NCI-H510A treated with DMSO at 0.1 percent for 48 hours (cell line): ENCODE measurements at places on chromosomes 3 and 15.
A peak's percentile ranks its signal among the peaks of the same experiment; 100 is the strongest.

DNA sequence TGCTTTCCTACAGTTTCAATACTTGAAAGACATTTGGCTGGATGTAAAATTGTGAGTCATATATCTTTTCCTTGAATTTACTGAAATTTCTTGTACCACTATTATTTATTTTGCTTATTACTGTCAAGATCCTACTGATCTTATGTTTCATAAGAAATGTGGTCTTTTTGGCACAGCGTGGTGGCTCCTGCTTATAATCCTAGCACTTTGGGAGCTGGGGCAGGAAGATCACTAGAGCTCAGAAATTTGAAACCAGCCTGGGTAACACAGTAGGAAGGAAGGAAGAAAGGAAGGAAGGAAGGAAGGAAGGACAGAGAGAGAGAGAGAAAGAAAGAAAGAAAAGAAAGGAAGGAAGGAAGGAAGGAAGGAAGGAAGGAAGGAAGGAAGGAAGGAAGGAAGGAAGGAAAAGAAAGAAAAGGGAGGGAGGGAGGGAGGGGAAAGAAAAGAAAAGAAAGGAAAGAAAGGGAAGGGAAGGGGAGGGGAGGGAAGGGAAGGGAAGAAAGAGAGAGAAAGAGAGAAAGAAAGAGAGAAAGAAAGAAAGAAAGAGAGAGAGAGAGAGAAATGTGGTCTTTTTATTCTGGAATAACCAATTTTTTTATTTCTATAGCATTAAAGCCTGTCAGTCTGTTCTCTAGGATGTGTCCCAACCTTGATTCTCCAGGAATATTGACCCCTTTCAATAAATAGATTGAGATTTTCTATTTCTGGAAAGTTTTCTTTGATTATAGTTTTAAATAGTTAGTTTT is 572.0 kb upstream of the TGFBR2 start:
- no peak for DNase-seq

DNA sequence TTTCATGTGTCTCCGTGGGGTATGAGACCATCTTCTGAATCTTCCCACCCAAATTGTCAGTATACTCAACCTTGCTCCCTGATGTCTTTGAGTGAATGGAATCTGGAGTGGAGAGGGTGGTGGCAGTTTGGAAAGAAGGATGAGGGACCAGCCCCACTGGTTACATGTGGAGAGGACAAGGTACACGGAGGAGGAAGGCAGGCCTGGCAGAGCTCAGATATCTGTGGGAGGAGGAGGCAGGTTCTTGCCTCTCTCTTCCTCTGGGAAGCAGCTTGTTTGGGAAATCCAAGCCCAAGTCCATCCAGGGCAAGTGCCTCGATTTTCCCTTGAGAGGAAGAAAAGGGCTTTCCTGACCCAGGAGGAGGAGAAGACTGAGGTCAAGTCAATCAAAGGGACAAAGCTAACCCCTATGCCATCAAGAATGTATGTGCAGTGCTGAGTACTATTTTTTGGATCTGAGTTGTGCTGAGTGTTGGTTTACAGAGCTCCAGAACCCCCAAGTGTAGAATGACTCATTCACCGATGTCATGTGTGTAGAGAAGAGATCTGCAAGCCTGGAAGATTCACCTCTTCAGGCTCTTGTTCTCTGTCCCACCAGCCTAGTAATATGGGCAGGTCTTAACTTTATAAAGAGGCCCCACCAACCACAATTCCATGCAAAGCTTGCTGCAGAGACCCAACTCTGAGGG is 19.8 kb upstream of the LOXL1 start:
- no peak for DNase-seq

GRCh38 chr3:21562243-21562642 is 188.8 kb downstream of the ZNF385D start:
- DNase-seq, result no peak

DNA sequence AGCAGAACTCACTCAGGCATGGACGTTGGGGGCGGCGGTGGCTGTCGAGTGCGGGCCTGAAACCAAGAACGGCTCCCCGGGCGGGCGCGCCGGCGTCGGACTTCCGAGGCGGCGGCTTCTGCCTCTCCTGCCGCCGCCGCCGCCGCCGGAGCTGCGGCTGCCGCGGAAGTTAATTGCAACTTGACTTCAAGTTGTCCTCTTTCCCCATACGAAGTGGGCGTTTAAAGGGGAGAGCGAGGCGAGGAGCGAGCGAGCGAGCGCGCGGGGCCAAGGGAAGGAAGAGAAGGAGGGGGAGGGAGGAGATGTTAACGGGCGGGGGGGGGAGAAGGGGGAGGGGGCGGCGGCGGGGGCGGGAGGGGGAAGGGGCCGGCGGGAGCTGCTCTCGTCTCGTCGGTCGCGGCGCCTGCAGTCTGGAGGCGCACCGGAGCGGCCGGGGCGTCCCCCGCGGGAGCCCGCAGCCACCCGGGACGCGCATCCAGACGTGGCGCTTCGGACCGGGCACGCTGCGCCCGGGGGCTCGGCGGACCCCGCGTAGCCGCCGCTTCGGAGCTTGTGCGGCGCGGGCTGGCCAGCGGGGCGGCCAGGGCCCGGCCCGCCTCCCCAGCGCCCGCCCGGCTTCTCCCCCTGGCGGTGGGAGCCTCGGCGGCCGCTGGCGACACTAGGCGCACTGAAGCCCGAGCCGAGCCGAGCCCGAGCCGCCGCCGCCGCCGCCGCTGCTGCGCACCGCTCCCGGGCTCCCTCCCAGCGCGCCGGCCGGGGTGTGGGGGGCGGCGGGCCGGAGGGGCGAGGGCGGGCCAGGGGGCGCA is 19.7 kb upstream of the SATB1 start:
- DNase-seq, result peak; percentile 19

- no peak for DNase-seq
These were observed 430.7 kb upstream of the CBLB start for GRCh38 chr3:106299300-106300098.

GRCh38 chr3:5709714-5710113 is 522.2 kb downstream of the EDEM1 start:
- no peak for DNase-seq

DNA sequence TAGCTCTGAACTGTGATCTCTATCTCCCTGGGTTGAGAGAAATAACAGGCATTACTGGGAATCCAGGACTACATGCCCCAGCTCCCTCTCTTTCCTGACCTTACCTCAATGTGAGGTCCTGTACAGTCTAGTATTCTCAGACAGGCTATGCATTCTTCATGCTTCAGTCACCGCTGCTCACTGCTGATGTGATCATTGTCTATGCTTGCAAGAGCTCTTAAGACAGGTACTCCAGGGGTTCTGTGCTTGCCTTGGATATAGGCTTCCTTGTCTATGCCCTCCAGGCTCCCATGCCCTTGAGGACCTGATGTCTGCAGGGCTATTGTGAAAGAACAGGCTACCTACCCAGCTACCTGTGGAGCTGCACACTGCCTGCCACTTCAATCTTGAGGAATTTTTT is 183.6 kb downstream of the MBNL1 start:
- no peak for DNase-seq
